ENCODE measurements at places on chromosomes 7 and 10. TPM values are rescaled to one million over a fixed set of nuclear protein-coding genes. Genes with fewer than 3 reads are reported as not detected.

SFRP4 gene
- 2.2 TPM for total RNA-seq

DNA sequence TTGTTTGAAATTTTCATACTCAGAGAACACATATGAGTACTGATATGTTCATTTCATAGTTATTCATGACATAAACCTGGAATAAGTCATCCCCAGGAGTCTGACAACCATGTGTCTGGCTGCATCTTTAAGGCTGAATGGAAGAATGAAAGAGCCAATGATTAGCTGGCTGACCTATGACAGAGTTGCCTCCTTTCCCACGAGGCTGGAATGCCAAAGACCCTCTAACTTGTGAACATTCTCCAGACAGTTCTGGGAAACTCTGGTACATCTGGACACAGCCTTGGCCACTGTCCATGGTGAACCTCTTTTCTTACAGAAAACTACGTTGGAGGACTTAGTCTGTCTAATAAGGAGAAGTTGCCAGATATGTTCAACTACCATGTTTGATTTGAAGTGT, 380.8 kb upstream of the MKI67 start:
- no peak for DNase-seq

CHST12 gene
- 27.3 TPM for total RNA-seq

DNA sequence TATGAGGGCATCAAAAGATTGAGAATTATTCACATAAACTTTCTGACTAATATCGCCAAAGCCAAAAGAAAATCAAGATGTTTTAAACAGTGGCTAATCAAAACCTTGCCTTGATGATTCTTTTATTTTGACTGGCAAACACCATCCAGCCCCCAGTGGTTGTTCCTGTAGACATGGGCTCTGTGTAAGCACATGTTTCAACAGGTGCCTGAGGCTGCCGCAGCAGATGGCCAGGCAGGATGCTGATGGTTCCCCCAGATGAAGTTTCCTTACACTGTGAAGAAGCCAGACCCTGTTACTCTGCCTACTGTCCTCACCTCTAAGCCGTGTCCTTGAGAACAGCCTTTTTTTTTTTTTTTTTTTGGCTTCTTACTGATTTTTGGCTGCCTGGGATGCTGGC, 146.5 kb downstream of the RAB11FIP2 start:
- DNase-seq = peak; percentile 19

WNT8B gene
- not detected for total RNA-seq

GRCh38 chr7:17506095-17506494, 207.6 kb downstream of the AHR start:
- no peak for DNase-seq

DNA sequence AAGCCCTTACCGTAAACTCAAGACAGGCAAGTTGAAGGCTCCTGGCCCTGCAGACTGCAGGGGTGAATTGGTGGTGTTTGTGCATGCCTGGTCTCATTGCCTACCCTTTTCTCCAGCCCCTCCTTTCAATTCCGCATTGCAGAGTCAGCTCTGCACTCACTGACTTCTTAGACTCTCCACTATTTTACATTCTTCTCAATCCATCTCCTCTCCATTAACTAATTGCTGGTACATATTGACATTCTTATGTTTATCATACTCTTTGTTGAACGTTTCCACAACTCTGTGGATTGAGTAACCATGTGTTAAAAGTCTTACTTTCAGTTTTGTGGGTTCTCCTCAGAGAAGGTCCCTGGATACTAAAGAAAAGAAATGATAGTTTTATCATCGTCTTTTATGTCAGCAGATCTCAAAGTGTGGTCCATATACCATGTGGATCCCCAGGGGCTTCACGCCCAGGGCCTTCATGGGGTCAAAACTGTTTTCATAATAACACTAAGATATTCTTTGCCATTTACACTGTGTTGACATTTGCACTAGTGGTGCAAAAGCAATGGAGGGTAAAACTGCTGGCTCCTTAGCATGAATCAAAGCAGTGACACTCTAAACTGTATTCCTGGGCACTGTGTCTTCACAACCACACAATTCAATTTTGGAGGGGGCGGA, 135.4 kb upstream of the FZD1 start:
- no peak for DNase-seq

PLAU gene
- 0.59 TPM for total RNA-seq

CALHM3 gene
- not detected for total RNA-seq

DOCK4 gene
- total RNA-seq = 60.3 TPM

DNA sequence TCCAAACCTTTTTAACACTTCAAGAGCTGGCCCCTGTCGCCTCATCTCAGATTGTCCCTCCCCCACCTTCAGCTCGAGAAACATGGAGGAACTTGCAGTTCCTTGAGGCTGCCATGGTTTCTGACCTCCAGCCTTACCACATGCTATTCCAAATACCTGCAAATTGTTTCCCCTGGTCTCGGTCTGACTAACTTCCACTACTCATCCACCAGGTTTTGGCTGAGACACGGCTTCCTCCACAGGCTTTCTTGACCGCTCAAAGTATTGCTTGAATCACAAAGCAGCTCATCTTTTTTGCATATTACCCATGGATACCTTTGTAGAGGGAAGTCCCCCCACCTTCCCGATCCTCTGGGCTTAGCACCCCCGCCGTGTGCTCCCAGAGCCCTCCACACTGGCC, 5.2 kb upstream of the SAMD8 start:
- DNase-seq = no peak

TMEM26 gene
- total RNA-seq = not detected

DNA sequence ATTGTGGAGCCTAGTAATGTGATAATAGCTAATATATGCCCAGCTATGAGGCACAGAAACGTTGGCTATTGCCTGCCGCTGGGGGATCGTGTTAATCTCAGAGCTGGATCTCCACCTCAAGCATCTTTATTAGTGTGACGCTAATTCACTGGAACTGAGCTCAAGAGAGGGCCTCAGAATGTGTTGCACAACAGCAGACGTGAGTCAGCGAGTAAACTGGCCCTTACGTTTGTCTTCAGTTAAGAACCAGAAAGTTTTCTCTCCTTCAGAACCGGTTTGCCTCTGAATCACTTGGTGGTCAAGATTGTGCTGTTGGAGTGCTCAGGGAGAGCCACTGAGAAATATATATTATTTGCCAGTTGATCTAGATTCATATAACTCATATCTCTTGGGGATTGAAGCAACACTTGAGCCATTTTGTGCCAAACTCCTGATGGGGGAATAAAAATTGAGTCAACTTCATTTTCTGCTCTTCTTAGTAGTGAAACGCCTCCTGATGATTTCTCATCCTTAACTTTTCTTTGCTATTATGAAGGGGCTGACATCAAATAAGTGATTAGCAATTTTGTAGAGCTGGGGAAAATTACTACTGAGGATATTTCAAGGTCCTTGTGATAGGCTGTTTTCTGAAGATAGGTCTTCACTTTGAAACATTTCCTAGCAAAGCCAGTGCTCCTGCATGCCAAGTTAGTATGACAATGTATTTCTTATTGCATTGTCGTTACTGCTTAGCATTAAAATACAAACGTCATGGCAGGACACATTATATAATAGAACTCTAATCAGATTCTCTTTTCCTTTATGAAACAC, 22.3 kb downstream of the BZW2 start:
- no peak for DNase-seq

GRCh38 chr10:60123172-60123571, 216.8 kb upstream of the CCDC6 start:
- no peak for DNase-seq

DNA sequence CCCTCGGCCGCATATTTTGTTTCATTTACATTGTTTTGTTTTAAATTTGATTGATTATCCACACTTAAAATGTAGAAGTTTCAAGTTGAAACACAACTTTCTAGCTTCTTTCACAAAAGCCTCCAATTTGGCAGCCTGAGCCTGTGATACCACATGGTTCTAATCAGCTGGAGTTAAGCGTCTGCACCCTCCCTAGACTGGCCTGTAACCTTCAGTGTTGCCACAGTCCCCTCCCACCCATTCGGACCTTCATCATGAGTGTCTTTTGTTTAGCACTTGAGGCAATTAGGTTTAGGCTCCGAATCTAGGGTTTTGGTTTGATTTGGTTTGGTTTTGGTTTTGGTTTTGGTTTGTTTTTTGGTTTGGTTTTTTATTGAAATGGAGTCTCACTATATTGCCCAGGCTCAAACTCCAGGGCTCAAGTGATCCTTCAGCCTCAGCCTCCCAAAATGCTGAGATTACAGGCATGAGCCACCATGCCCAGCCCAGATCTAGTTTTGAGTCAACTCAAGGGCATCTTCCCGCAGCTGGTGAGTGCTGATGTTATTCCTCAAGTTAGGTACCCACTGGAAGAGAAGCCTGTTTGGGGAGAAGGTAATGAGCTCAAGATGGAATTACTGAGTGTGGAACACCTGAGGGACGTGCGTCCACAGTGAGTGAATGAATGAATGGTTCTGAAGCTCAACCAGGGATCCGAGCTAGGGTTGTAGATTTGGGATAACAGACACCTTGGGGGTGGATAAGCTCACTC, 201.4 kb downstream of the HECW1 start:
- DNase-seq = no peak

HDAC9 gene
- total RNA-seq = 94.8 TPM

- DNase-seq = no peak
Measured at GRCh38 chr7:6651851-6652445, 14.8 kb downstream of the ZNF316 start.

DNA sequence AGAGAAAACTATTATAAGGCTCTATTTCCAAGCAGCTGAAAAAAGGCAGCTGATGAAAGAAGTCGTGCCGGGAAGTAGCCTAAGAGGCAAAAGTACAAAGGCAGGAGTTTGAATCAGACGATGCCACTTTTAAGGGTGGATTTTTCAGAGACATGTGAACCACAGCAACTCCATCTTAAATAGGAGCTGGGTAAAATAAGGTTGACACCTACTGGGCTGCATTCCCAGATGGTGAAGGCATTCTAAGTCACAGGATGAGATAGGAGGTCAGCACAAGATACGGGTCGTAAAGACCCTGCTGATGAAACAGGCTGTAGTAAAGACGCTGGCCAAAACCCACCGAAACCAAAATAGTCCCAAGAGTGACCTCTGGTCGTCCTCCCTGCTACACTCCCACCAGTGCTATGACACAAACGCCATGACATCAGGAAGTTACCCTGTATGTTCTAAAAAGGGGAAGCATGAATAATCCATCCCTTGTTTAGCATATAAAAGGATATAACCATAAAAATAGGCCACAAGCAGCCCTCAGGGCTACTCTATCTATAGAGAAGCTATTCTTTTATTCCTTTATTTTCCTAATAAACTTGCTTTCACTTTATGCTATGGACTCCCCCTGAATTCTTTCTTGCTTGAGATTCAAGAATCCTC, 45.5 kb upstream of the PRSS1 start:
- DNase-seq = no peak

- DNase-seq = no peak
Measured at GRCh38 chr10:58937423-58937822, 239.0 kb upstream of the PHYHIPL start.

GRCh38 chr10:49738616-49739360, 23.3 kb downstream of the OGDHL start:
- DNase-seq = no peak

GRCh38 chr7:112940314-112940732, 146.3 kb downstream of the GPR85 start:
- DNase-seq = no peak

DNA sequence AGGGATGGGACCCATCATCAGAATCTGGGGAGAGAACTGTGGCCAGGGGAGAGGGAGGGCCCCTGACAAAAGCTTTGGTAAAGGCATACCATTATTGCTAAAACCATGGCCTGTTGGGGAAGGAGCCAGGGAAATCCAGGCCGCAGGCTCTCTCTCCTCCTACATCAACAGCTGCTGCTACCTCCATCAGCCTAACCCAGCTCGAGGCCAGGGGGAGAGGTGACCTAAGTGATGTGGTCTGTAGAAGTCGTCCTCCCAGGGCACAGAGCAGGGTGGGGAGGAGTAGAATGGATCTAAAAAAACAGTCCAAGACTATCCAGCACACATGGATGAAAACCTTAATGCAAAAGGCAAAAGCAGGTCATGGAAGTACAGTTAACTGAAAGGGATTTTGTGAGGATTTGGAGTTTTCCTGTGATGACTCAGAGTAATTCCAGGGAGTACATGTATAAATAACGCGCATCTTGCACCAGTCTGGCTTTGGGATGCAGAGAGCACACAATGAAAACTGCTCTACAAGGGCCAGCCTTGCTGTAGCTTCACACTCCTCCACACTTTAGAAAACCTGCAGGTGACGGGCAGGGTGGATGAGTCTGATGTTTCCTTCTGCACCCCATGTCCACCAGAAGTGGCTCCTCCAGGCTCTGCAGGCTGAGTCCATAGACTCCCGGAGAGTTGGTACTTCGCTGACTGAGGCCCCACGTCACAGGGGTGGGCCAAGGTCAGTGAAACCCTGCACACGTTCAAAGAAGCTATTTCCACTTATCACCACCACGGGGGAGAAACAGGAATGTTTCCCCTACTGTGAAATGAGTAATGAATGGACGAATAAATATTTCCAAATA, 38.5 kb upstream of the MSMB start:
- no peak for DNase-seq

DNA sequence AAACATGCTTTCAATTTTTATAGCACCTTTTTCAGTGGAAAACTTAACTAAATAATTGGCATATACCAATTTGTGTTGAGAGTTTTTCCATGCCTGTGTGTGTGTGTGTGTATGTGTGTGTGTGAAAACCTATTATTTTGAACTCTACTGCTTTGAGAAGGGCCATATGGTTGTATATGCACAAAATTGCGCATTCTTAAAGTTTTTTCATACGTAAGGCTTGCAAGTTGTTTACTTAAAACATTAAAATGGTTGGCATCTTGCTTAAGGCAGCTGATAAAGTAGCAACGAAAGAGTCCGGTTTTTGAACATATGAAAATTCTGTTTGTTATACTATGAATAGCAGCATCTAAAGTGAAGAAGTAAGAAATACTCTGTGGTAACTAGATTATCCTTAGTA, 84.1 kb downstream of the HDAC9 start:
- DNase-seq = no peak

GRCh38 chr10:130179640-130180039, 43.4 kb downstream of the GLRX3 start:
- no peak for DNase-seq

NEUROD6 gene
- total RNA-seq = not detected

GRCh38 chr10:28839600-28840007, 162.3 kb downstream of the BAMBI start:
- DNase-seq = no peak

SEMA3E gene
- total RNA-seq = 0.96 TPM

DNA sequence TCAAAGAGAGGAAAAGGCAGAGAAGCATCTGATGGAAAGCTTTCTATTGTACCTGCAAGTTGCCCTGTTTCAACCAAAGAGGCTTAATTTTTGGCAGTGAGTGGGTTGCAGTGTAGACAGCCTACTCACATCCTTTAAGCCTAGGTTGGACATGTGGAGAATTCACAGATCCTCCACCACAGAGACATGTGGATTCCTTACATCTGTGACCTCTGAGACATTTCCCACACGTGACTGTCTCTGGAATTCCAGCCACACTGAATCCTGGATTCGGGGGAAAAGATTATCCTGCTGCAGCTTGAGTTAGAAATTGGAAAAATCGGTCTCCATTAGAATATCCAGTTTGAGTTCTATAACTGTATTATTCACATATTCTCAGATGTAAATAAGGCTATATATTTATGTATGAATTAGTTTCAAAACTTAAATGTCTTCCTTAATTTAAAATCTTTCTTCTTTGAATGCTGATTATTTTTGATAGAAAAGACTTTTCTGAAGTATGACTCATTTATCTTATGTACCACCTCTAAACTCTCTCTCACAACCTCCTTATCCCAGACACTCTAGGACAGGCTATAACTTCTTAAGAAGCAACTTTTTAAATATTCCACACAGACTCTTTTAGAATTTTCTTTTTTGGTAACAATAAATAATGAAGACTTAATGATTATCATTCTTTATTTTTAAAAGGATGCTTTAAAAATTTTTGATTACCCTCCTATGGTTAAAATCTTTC, 123.3 kb downstream of the TWIST1 start:
- DNase-seq = no peak

All from glutamatergic neuron (in vitro differentiated cells).